ENCODE measurements at places on chromosomes 4 and X.

GRCh38 chr4:121339307-121339706 is 41.5 kb downstream of the QRFPR start:
- no peak for DNase-seq

DNA sequence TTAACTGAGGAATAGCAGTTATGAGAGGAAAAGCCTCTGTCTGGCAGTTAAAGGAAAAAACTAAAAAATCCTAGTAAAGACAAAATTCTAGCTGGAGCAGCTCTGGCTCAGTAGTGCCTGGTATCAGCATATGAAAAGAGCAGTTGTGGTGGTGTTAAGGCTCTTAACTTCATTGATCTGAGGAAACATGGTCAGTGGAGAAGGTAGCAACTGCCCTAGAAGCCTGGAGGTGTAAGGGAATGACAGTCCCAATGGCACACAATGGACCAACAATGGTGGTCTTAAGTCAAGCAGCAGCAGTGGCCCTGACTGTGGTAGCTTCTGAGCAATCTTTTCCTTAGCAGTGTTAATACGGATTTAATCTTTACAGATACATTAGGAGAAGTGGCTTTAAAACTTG is 189.6 kb upstream of the POF1B start:
- DNase-seq: no peak

- DNase-seq: no peak
These were observed 6.9 kb upstream of the CTSO start for GRCh38 chr4:155960522-155960921.

GRCh38 chr4:23225564-23225963 is 532.8 kb downstream of the GBA3 start:
- DNase-seq: no peak

- DNase-seq: no peak
These were observed 4.6 kb upstream of the SOWAHD start for GRCh38 chrX:119753639-119754257.

DNA sequence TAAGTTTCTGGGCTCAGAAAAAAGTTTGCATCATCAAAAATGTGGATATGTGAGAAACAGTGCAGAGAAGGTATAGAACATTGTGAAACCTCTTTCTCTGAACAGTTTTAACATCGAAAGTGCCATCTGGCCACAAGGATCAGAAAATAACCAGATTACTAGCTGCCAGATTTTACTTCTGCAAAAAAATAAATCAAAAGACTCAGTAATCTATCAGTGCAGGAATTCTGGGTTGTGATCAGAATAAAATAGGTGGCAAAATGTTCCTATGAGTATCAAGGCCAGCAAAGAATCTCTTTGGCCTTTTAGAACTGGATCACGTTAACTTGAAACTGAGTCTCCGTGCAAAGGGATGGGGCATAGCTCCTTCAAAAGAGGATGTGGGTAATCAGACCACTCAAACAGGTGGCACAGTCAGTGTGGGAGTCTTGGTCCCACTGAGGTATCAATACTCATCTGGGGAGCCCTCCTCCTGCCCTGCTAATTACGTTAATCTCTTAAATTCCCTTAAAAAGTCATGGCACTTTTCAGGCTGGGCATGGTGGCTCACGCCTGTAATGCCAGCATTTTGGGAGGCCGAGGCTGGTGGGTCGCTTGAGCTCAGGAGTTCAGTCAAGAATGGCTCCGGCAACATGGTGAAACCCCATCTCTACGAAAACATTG is 26.7 kb upstream of the RBM47 start:
- no peak for DNase-seq

- no peak for DNase-seq
These were observed 84.1 kb upstream of the FREM3 start for GRCh38 chr4:143784567-143784966.

DNA sequence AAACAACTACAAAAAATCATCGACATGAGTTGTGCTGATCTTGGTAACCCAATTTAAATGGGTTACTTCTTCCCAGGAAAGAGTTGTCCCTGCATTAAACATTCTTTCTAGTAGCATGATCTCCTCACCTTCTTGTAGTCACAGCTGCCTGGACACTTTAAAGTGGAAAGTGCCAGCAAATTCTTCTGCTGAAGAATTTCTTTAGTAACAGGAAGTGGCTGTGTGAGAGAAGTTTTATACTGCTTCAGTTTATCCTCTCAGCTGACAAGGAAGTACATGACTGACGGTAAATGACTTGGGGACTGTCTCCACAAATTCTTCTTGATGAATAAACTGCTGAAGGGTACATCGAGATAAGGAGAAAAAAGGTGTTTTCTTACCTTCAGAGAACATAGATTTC is 18.2 kb upstream of the TNIP3 start:
- DNase-seq: no peak

DNA sequence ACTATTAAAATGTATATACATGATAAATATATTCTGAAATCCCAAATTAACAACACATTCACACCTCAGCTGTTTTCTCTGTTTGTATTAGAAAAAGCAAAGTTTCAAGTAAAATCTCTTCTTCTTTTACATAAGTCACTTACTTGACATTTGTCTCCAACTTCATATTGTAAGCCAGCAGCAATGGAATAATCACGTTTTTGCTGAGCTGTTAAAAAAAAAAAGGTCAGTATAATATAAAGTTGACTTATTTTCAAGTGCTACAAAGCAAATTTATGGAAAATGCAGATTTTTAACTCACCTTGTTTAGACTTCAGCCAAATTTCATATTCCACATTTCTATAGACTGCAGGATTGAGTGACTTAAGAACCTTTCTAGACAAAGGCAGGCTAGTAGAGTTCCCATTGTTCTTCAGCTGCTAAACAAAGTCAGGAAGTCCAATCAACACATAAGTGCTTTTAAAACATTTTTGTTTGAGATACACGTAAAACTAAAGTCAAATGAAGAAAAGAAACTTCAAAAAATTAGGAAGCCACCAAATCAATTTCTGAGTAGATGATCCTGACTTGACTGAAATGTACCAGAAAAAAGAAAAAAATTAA is 25.0 kb downstream of the OTUD4 start:
- DNase-seq: no peak

- DNase-seq: no peak
These were observed 2.1 kb upstream of the TMEM131L start for GRCh38 chr4:153464068-153464467.

DNA sequence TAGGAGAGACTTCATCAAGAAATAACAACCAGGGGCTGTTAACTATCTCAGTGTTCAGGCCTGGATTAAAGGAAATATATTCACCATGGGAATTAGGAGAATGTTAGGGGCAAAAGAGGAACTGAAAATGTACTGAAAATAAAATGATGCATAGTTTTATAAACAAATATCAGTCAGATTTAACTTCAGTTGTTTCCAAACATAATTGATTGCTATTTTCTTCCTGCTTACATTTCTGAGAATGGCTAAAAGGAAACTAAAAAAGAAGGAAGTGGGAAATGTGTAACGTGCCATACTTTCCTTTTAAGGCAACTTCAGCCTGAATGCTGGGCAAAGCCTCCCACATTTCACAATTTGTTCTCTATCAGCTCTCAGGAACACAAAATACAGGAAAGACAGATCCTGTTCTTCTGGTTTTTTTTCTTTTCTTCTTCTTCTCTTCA is 178.1 kb downstream of the MAML3 start:
- DNase-seq: no peak

DNA sequence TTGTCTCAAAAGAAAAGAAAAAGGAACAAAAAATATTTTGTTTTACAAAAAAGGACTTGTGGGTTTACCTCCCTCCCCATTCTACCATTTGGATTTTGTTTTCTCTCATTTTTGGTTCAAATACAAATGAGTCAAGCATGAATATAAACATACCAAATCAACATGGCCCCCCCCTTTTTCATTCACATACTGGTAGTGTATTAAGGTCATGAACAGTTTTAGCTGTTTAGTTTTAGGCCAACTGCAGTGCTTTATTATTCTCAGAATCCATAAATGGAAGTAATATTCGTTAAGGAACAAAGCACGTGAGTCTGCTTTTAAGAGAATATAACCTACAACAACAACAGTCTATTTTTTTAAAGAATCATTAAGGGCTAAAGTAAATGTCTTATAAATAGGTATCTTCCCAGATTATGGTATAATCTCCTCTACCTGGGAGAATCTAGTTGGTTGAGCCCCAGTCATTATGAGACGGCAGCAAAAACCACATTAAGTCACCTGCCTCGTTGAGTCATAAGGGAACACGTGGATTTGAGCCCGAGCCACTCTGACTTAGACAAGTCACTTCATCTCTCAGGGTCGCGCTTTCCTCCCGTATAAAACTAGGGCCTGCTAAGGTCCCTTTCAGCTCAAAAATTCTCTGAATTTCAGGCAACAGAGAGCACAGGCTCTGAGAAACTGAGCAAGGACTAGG is 26.7 kb downstream of the BCLAF3 start:
- DNase-seq: peak; percentile 19

- no peak for DNase-seq
These were observed 87.4 kb upstream of the CITED1 start for GRCh38 chrX:72392816-72393800.

DNA sequence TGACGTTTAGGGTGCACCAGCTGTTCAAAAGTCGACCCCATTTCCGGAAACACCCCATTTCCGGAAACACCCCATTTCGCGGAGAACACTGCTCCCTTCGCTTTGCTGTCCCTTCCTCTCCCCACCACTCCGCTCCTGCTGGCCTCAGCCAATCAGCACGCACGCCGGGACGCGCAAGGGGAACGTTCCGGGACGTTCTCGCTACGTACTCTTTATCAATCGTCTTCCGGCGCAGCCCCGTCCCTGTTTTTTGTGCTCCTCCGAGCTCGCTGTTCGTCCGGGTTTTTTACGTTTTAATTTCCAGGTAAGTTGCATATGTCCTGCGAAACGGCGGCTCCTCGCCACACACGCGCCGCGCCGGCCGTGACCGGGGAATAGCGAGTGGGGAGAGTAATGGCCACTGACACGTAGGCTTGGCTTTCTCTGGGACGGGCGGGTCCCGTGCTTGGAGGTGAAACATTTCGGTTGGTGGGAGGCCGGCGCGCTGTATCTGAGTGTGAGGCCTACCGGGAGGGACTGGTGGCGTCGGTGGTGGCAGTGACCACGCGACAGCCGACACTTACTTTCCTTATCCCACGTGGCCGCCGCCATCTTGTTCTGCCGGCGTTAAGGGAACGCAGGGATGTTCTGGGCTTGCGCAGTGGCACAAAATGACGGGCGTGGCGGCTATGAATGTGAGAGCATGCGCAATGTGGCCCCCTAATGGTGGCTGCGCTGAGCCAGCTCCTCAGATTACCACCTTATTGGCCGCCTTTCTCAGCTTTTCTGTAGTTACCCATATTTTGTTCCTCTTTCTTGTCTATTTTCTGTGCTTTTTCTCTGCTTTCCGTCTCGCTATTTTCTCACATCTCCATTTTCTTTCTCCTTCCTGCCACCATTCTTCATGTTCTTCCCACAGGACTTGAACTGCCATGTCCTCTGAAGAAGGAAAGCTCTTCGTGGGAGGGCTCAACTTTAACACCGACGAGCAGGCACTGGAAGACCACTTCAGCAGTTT is at the start of gene RBM3:
Gene RBM3, plus strand, starts transcription at position 215 of the 997 bp plus-strand sequence. Its CDS starts 697 bp downstream, at position 912.
- DNase-seq: peak; percentile 78

GRCh38 chr4:101790521-101791181 is at the start of gene BANK1:
Gene BANK1, plus strand, starts transcription at chr4:101790730. Its CDS starts 151 bp downstream, at chr4:101790881.
- DNase-seq: no peak

- no peak for DNase-seq
These were observed 270.3 kb downstream of the DTHD1 start for GRCh38 chr4:36551697-36552214.

DNA sequence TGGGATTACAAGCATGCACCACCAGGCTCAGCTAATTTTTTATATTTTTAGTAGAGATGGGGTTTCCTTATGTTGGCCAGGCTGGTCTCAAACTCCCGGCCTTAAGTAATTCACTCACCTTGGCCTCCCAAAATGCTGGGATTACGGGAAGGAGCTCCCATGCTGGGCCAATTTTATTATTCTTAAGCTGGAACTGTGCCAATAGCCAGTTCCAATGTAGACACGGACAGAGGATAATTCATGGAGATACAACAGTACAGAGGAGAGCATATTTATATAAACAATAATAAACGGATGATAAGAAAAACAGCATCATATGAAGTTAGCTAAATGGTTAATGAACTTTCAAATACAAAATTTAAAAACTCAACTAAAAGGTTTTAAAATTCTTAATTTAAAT is 87.8 kb downstream of the PPA2 start:
- DNase-seq: no peak

DNA sequence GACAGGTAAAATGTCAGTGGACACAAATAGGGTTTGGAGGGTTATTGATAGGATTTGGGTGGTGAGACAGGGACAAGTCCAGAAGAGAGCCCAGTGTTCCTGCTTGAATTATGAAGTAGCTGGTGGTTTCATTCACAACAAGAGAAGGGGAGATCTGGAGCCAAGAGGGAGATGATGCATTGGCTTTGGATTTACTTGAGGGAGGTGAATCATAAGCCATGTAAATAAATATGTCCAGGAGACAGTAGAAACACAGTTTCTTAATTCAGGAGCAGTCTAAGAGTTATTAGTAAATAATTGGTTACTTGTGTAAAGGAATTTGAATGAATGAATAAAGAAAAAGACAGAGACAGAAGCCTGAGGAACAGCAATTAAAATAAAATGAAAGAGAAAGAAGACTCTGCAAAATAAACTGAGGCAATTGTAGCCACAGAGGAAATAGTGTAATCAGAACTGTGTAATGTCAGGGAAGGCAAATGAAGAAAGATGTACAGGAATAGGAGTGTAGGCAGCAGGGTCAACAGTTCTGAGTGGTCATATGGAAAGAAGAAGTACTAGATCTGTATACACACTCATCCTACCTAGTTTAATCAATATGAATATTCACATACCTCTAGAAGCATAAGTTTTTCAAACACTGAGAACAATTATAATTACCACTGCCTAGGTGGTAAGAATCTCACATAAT is 50.2 kb upstream of the CXCL8 start:
- no peak for DNase-seq

DNA sequence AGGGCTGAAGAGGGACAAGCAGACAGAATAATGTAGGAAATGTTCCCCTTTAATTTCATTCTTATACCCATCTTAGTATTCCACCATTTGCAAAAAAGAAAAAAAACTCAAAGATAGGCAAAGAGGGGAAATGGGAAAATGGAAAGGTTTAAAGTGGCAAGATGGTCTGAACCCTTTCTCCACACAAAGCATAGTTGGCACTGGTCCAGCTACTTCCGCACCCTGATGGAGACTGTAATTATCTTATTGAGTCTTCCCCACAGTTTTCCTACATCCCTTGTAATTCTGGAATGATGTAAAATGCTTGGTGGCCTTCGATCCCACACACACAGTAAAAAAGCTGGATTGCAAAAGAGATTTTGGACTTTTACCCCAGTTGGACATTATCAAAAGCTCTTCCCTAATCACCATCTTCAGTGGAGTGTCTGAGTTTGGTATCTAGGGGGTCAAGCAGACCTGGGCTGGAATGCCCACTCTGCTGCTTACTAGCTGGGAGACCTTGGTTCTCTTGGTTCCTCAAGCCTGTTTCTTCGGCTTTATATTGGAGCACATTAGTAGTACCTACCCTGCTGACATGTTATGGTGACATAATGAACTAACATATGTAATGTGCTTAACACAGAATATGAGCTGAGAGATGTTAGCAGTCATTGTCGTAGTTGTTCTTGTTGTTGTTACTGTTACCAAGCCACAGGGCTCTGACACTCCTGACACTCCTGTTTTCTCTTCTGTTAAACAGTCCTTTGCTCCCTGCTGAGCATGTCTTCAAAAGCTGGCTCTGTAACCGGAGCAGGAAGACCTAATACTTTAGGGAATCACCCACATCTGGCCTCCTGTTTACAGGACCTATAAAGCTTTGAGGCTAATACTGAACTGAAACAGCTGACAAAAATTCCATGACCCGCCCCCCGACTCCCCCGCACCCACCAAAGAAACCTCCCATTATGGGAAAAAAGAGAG is 4.7 kb downstream of the SRPX2 start:
- DNase-seq: no peak
